ENCODE measurements at places on chromosomes 5 and 9.

- DNase-seq: no peak
These were observed 29.8 kb upstream of the ALDOB start for GRCh38 chr9:101465326-101465915.

DNA sequence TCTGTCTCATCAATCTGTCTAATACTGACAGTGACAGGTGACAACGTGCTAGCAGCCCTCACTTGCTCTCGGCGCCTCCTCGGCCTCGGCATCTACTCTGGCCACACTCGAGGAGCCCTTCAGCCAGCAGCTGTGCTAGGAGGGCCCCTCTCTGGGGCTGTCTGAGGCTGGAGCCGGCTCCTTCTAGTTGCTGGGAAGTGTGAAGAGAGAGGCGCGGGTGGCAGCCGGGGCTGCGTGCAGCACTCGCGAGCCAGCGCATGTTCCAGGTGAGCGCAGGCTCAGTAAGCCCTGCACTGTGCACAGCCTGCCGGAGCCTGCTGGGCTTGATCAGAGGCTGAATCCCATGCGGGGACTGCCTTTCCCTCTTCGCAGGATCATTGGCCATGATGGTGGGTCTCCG, 330.7 kb downstream of the CDH10 start:
- no peak for DNase-seq

GRCh38 chr9:93588641-93589609, 12.5 kb downstream of the PHF2 start:
- DNase-seq: no peak

- DNase-seq: no peak
These were observed 189.8 kb downstream of the MPDZ start for GRCh38 chr9:13089666-13090065.

GRCh38 chr9:118003240-118003639, 299.0 kb downstream of the TLR4 start:
- DNase-seq: no peak

- DNase-seq: peak; percentile 86
These were observed at the start of gene SPRY4 for GRCh38 chr5:142324871-142325724. TSS of gene SPRY4 (minus strand) at chr5:142325021. CDS start at chr5:142315108, 9,913 bp downstream.

- no peak for DNase-seq
These were observed 66.0 kb upstream of the ADAMTS2 start for GRCh38 chr5:179411161-179411841.

DNA sequence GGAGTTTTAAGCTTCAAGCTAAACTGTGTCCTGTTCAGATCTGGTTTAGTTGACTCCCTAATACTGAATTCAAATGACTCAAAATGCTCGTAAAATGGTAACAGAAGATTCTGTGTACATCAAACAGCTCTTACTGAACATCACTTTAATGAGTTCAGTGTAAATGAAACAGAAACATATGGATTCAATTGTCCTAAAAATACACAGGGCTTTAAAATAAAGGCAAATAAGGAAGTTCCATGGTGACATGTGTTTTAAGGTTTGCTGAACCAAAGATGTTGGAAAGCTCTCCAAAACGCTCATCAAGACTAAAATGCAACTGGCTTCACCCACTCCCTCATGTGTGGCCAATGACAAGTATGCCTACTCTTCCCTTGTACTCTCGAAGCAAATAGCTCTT, 340.0 kb upstream of the PIK3R1 start:
- no peak for DNase-seq

- no peak for DNase-seq
These were observed 184.1 kb downstream of the MARCHF11 start for GRCh38 chr5:15995341-15996052.

DNA sequence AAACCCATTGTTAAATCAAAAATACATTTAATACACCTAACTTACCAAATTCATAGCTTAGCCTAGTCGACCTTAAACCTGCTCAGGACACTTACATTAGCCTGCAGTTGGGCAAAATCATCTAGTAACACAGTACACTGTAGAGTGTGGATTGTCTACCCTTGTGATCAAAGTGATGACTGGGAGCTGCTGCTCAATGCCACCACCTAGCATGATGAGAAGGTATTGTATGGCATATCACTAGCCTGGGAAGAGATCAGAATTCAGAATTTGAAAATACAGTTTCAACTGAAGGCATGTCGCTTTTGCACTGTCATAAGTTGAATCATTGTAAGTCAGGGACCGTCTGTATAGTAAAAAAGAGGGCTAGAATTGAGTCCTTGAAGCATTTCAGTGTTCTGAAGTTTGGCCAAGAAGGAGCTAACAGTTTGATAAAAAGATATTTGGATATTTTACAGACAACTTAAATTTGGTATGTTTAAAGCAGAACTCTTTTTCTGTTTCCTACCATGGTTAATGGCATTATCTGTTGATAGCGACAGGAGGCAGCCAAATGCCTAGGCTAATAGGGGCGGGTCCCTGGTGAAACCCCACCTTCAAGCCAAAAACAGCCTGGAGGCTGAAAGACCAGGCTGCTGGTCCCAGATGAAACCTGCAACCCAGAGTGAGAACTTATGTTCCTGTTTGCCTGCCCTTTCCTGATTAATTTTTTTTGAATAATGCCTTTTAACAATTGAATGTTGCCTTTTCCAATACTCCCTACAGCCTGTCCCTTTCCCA, 23.0 kb downstream of the SMIM15 start:
- no peak for DNase-seq

DNA sequence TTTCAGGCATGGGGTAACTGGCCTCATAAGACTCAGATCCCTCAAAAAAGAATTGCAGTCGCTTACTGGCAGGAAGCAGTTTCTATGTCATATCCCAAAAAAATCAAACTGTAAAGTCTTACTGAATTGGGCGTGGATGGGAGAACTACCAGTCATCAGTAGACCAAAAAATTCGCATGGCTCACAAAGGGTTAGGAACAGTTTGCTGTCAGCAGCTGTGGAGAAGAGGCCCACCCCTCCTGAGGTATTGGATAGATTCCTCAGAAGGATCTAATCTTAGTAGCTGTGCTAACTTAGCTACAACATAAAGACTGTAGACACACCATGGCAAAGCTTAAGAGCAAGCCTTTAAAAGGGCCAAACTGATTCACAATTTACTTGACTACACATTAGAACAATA, 478.3 kb upstream of the FTMT start:
- no peak for DNase-seq

DNA sequence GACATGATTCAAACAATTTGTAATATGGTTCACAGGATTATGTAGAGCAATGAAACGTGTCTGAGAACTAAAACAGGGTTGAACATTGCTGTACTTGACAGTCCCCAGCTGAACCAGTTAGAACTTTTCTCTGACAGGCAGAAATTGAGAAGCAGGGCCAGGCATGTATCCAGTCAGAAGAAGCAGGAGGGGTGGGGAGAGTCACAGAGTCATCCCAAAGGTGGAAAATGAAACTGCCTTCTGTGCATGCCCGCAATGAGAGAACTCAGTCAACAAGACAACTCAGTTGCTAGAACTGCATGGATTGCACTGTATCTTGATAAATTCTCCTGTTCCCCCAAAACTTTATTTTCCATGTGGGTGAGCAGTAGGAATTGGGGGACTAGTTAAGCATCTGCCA, 72.9 kb upstream of the PRLR start:
- DNase-seq: no peak

DNA sequence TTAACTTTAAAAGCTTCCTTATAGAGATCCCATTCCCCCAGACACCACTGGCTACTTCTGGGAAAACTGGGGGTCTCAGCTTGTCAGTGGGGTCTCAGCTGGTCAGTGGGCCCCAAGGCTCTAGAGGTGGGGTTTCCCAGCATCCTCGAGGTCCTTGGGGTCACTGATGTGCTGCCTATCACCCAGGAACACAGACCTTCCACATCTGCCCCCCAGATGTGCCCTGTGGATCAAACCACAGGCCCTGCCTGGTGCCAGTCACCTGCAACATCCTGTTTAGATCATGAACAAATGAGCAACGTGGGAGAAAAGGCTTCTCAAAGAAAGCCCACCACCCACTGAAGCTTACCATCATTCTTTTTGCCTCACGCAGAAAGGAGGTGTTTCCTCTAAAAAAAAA, 165.6 kb upstream of the FSTL4 start:
- no peak for DNase-seq

DNA sequence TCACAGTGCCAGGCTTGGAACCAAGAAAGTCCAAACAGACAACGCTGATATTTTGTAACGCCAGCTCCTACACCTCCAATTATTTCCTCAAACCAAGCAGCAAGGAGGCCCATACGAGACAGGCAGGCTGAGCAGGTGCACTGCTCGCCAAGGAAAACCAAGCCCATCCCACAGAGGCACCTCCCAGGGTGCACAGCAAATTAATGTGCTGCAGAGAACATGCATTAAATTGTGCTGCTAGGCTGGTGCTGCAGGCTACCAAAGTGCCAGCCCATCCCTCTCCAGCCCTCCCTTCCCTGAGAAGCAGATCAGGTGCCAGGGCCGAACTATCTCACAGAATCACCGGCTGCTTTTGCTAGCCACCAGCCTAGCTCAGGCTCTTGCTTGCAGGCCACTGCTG, 137.8 kb downstream of the PAX5 start:
- DNase-seq: no peak

GRCh38 chr9:109604781-109605180, 106.7 kb upstream of the PTPN3 start:
- no peak for DNase-seq

GRCh38 chr9:88013607-88014006, 39.3 kb upstream of the CDK20 start:
- DNase-seq: no peak

DNA sequence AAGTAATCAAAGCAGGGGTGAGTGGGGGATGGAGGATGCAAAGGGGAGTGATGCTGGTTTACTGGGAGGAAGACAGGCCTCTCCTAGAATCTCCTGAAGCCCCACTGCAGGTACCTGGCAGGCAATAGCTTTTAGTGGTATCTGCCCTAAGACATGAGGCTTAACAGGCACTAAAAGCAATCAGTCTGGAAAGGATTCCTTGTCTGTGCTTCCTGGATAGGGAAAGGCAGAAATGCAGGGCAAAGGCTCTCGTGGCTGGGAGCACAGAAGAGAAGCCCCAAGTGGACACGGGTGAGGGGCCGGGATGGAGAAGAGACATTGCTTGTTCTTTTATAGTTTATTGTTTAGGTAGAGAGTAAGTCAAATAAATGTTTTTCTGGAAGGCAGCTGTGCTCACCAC, 40.1 kb downstream of the CCNJL start:
- no peak for DNase-seq

DNA sequence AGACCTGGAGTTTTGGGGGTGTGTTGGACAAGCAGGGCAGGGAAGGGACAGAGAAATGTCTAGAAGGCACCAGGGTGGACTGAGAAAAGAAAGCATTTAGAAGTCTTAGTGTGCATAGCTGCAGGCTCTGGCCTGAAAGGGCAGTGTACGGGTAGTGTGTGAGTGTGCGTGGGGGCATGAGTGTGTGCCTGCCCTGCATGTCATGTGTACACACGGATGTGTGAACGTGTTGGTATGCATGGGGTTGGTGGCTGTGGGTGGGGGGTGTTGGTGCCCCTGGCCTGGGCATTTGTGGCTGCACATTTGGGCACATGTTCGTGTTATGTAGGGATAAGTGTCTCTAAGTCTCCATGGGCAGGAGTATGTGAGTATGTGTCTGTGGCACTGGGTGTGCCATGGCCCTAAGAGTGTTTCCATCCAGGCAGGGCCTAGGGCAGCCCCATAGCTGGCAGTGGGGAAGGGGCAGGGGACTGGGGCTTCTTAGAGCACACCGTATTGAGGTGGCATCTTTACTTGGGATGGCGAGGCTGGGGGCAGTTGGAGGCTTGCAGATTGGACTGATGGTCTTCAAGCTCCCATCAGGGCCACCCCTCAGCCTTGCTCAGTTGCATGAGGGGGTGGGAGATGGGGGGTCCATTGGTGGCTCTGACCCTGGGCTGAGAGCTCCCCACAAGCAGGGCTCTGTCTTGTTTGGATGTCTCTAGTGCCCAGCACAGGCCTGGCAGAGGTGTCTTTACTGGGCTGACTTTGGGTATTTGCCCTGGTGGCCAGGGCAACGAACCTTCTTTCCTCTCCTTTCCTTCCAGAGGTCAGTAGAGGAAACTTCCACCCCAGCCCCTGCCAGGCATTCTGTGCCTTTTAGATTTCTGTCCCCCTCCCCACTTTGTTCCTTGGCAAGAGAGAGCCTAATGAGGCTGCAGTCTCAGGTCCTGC, 15.0 kb downstream of the PSD2 start:
- DNase-seq: no peak

DNA sequence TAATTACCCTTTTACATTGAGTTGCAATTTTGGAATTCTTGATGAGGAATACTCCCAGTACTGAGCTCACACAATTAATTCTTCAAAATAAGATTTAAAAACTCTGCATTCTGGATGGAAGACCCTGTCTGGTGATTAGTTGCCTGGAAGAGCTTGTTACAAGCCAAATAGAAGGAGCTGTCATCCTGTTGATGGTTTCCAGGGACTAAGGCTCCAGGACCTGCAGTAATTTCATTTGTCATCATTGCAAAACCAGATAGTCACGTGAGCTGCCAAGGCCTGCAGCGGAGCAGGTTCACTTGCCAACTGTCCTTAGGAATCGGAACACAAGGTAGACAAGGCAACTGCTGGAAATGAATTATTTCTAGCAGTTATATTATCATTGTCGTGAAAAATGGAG, 597.7 kb downstream of the CCDC171 start:
- DNase-seq: no peak

DNA sequence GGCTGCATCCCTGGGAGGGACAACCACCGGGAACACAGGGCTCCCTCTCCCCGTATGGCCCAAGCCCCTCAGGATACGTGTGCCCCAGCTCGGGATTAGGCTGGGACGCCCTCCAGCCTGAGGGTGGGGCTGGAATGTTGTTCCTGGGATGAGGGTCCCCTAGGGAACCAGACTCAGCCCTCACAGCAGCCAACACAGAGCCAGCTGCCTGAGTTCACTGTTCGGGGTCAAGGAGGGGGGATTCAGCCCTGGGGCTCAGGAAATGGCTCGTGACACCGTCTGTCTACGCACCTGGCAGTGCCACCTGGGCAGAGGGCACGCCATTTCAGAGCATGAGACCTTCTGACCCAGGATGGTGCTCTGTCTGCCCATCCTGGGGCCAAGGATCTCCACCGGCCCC, 8.9 kb downstream of the RNF44 start:
- DNase-seq: no peak

DNA sequence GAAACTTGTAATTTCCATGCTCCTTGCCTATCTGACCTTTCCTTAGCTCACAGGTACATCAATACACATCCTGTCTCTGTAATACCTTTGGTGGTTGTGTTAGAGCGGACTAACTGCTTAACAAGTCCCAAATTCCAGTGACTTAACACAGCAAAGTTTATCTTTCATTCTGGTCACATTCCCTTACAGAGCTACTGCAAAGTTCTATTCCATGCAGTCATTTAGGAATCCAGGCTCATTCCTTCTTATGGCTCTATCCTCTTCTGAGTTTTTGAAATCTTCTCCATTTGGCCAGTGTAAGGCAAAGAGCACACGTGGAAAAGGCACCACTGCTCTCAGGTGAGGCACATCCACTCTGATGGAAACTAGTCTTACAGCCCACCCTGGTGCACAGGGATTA, 238.6 kb upstream of the ANKRD55 start:
- DNase-seq: no peak

All from CD4-positive, alpha-beta T cell treated with Interleukin-4 for 4 hours (primary cell).